Nucleus accumbens (tissue), 56 donors: ENCODE measurements at places on chromosomes 2 and 18.

- DNase-seq: no peak
Observed at GRCh38 chr2:73468376-73468775, 82.7 kb downstream of the ALMS1 start.

- no peak for DNase-seq
Observed at GRCh38 chr18:40469851-40470250, 1485.2 kb upstream of the PIK3C3 start.

DNA sequence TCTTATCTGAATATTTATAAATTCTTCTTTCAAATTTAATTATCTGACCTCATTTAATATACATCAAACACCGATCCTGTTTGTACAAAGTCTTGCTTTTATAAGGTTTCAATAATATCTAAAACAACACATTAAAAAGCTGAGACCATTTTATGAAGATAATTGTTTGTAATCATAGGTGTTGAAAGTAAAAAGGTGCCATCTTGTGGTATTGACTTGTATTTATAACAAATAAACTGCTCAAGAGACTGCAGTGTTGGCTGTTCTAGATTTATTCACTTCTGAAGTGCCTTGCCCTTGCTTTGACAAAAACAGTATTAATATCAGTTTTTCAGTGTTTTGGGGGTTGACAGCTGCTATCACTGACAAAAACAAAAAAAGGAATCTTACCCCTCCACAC, 286.8 kb upstream of the HNMT start:
- no peak for DNase-seq

GRCh38 chr2:53519918-53520841, 247.4 kb upstream of the CHAC2 start:
- peak; percentile 40 for DNase-seq

GRCh38 chr2:42810971-42811811, 18.8 kb upstream of the HAAO start:
- DNase-seq: peak; percentile 77

GRCh38 chr2:17136231-17136630, 382.0 kb downstream of the RAD51AP2 start:
- DNase-seq: no peak

DNA sequence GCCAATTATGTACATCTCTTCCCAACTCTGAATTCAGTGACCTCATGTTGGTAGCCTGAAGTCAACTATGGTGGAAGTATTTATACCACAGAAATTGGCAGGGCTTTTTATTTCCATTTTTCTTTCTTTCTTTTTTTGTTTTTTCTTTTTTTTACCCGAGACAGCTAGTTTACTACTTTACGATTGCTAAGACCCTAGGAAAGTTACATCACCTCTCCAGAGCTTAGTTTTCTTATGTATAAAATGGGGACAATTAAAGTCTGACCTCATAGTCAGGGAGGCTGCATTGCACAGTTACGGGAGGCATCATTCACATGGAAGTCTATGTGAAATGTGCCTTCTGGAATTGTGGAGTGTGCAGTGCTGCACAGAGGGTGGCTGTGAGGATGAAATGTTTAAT, 194.3 kb downstream of the MTX2 start:
- DNase-seq: no peak

- DNase-seq: no peak
Observed at GRCh38 chr2:166725927-166726924, 162.1 kb upstream of the XIRP2 start.

GRCh38 chr2:148122788-148123187, 101.9 kb downstream of the MBD5 start:
- DNase-seq: no peak

DNA sequence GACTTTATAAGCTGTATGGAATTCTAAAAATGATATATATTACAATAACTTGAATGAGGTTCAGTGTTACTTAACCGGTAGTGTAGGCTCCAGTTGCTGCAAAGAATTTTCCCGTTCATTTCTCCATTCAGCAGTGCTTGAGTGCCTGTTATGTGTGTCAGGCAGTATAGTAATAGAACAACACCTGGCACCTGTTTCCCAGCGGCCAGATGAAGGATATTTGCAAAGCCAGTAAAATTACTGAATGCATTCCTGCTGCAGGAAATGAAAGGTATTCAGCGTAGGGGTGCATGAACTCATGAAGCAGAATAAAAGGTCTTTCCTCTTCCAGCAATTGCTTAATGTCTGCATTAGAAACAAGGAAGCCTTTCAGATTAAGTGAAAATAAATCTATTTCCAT, 18.8 kb downstream of the YPEL5 start:
- DNase-seq: no peak

- DNase-seq: no peak
Observed at GRCh38 chr2:67437114-67437513, 40.0 kb downstream of the ETAA1 start.

GRCh38 chr2:162072181-162072702, 1.8 kb downstream of the DPP4 start:
- DNase-seq: no peak

- DNase-seq: no peak
Observed at GRCh38 chr2:156087875-156088274, 244.6 kb downstream of the NR4A2 start.

- DNase-seq: no peak
Observed at GRCh38 chr2:220575963-220576362, 948.5 kb downstream of the SLC4A3 start.

- DNase-seq: no peak
Observed at GRCh38 chr18:54975598-54975997, 16.3 kb upstream of the CCDC68 start.
